Umbilical cord (tissue), 2 donors: ENCODE measurements at places on chromosomes 7 and 10. TPM values are rescaled to one million over a fixed set of nuclear protein-coding genes. Genes with fewer than 3 reads are reported as not detected.

FAM25C gene
- total RNA-seq = not detected

SLC39A12 gene
- not detected for total RNA-seq

ZNF518A gene
- total RNA-seq = 41.4 TPM

AEBP1 gene
- 77.0 TPM for total RNA-seq

CRYGN gene
- not detected for total RNA-seq

DNA sequence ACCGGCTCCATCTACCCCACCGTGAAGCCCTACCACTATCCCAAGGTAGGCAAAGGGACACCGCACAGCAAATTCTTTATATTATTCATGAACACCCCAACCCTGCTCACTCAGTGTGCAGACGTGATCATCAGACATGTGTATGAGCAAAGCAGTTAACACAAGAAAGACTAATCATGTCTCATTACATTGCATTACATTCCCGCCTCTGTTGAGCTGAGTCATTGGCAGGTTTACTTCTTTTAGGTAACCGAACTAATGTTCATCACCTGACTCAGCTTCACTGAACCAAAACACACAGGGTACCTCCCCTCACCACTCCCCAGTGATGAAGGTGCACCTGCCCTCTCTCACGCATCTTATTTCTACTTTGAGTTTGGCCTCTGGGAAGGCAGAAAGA is 233.4 kb downstream of the PAXIP1 start:
- DNase-seq = no peak

CDK1 gene
- total RNA-seq = 19.3 TPM

DNA sequence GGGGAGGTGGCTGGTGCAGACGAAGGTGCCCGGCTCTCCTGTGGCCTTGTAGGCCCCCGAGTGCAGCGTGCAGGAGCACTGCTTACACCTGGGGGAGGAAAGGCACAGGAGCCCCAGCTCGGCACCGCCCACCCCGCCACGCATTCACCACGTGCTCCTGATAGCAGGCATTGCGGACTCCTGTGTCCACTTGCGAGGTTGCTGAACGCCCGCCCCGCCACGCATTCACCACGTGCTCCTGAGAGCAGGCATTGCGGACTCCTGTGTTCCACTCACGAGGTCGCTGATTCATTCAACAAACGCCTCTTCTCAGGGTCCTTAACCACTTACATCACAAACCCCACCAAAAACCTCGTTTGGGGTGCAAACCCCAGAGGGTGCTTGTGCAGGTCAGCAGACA is 13.9 kb downstream of the MICALL2 start:
- no peak for DNase-seq

GRCh38 chr10:17216217-17216900 is 11.7 kb upstream of the VIM start:
- DNase-seq = peak; percentile 80

PNLIPRP2 gene
- total RNA-seq = not detected

- no peak for DNase-seq
Measured at GRCh38 chr10:19656420-19657042, 159.7 kb upstream of the PLXDC2 start.

DNA sequence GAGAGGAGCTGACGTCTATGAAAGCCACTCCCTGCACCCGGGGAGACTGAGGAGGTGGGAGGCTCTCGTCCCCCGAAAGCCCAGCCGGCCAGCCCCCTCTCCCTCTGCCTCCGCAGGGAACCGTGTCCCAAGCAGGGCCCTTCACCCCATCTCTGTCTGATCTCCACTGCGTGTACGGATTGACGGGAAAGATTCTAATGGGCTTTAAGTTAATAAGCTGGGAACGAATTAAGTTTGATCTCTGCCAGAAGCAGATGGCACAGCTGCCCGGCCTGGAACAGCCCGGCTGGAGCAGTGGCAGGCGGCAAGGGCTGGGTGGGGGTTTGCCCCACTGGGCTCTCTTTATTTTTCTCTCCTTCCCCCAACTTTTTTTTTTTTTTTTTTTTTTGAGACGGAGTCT is 6.1 kb upstream of the SLC29A4 start:
- DNase-seq = no peak

DNA sequence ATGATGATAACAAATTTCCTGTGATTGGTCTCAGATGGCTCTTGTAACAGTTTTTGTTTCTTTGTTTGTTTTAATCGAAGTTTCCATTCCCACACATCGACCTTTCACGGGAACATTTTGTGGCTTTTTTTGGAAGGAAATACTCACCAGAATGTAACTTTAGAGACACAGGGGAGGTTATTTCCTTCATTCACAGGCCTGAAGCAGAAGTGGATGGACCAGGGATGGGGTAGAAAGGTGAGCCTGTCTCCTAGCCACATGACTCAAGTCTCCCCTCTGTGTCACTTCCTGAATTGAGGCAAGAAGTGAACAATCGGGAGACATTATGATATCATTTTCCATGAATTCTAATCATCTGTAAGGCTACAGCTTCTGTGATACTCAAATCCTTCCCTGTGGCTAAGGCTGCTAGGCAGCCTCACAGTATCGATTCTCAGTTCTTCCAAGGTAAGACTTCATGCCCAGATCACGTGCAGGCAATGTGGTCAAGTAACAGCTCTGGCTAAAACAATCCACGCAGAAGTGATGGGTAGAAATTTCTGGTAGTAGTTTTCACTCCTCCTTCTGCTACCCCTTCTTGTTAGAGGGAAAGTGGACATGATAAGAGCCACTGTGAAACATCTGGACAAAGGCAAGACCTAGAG is 203.9 kb upstream of the NEBL start:
- no peak for DNase-seq

HHEX gene
- total RNA-seq = 2.4 TPM

DNA sequence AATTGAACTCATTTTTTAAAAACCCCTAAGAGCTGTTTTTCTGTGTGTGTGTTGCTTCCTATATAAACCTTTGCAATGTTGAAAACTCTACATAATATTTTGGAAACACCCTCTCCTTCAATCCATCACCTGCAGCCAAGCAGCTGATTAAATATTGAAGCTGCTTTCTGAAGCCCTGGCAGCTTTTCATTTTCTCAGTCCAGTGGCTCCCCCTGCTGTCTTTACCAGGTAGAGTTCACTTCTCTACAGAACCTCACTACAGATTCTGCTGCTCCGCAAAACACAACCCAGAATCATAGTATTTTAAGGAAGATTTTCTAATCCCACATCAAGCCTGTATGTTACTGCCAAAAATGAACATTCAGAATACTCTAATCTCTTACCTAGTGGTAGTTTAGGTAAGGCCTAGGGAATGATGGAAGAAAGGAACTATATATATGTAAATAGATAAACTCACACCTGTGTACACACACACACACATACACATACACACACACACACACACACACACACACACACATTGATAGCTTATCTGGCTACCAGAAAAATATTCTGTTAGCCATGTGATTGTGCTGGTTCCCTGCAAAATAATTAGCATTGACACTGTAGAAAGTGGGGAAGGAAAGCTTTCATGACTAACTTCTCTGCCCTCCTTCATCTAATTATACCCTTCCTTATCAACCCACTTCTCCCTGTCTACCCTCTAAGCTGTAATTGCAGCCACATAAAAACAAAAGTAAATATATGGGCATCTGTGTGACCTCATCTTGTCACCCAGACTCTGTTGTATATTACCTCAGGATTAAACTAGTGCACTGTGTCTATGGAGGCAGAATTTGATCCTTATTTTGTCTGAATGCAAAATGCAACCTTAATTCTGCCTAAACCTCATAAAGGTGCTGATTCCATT is 229.5 kb upstream of the FZD1 start:
- DNase-seq = peak; percentile 59

DNA sequence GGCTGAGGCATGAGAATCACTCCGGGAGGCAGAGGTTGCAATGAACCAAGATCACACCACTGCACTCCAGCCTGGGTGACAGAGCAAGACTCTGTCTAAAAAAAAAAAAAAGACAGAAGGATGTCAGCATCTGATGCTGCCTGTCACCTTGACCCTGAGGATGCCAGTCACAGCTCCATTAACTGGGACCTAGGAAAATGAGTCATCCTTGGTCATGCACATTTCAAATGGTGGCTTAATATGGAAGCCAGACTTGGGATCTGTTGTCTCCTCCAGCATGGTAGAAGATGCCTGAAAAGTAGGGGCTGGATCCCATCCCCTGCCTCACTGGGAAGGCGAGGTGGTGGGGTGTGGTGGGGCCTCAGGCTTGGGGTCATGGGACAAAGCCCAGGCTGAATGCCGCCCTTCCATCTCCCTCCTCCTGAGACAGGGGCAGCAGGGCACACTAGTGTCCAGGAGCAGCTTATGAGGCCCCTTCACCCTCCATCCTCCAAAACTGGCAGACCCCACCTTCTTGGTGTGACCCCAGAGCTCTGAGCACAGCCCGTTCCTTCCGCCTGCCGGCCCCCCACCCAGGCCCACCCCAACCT is 1.3 kb downstream of the NOS3 start:
- DNase-seq = no peak

SYT15B gene
- 8.2 TPM for total RNA-seq

GRCh38 chr10:3897156-3897555 is 112.1 kb upstream of the KLF6 start:
- no peak for DNase-seq

GRCh38 chr7:24959735-24960485 is 20.1 kb downstream of the OSBPL3 start:
- no peak for DNase-seq

GRCh38 chr7:41699516-41699915 is 3.4 kb downstream of the INHBA start:
- peak; percentile 47 for DNase-seq

AZGP1 gene
- 9.9 TPM for total RNA-seq

- no peak for DNase-seq
Measured at GRCh38 chr10:131273476-131273875, 38.0 kb downstream of the TCERG1L start.

CDC14C gene
- 2.6 TPM for total RNA-seq

GRCh38 chr7:155583636-155584035 is 37.3 kb upstream of the CNPY1 start:
- DNase-seq = no peak

GRCh38 chr10:83541046-83541445 is 598.3 kb upstream of the GHITM start:
- no peak for DNase-seq

TUBB8 gene
- total RNA-seq = 0.24 TPM

DNA sequence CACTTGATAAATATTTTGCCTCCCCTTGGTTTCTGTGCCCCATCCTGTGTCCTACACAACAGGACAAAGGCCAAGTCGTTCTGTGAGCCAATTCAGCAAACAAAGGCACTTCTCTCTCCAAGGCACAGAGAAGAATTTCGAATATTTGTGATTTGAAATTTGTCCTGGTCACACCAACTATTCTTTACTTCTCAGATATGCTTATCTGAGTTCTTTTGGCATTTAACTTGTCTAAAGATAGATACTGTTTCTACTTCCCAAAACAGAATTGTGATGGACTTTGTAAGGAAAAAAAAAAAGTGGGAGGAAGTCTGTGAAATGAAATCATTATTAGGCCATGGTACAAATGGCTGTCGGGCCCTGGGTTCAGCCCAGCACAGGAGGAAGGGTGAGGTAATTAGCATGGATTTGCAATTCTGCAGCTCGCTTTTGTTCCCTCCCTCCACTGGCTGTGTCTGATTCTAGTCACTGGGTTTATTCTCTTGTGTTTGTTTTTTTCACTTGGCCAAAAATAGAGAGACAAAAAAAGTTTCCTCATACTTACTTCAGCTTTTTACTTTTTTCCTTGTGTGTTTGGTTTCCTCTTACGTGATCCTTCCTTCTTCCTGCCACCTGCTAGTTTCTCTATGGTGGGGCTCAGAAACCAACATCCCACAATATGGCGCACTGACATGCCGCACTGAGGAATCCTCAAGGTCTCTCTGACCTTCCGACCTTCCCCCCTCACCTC is 108.2 kb upstream of the MKLN1 start:
- peak; percentile 43 for DNase-seq

ADAMTS14 gene
- 2.9 TPM for total RNA-seq

DNA sequence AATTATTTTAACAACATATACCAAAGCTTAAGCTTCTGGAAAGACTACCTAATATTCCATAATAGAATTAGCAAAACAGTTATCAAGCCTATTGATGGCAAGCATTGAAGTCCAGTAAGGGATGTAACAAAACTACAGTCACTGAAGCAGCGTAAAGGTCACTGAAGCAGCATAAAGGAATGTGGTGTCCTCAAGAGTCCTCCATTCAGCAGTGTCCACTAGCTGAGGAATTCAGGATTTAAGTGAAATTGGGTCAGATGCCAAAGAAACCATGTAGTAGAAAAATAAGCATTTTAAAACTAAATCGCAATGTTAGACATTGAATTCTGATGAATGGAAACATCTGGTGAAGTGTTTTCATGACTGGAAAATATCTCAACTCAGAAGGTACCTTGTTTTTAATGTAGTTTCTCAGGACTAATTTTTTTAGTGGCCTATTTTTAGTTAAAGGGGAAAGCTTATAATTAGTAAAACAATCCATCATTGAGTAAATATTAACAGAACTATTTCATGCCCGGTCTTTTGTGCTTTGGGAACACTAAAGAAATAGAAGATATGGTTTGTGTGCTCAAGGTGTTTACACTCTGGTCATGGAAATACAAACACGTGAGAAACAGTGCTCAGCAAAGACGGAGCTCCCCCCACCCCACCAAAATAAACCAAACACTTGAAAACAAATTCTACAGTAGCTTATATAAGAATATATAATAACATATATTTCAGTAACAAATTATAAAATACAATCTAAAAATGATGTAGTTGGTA is 121.4 kb downstream of the CDK14 start:
- DNase-seq = peak; percentile 8

DNA sequence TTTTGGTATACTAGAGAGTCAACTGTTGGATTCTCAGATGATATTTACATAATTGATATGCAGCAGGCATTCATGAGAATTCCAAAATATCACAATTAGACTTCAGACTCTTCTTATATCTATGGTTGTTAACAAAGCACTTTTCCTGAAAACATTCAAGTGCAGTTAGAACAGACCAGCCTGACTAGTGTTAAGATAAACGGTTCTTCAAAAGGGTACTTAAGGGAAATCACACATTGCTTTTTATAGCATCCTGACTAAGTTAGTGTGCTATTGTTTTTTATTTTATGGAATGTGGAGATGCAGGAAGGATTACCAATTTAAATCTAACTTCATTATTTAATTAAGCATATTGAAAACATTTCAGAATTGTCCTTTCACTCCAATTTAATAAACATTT is 405.1 kb downstream of the PLXDC2 start:
- DNase-seq = no peak

DNA sequence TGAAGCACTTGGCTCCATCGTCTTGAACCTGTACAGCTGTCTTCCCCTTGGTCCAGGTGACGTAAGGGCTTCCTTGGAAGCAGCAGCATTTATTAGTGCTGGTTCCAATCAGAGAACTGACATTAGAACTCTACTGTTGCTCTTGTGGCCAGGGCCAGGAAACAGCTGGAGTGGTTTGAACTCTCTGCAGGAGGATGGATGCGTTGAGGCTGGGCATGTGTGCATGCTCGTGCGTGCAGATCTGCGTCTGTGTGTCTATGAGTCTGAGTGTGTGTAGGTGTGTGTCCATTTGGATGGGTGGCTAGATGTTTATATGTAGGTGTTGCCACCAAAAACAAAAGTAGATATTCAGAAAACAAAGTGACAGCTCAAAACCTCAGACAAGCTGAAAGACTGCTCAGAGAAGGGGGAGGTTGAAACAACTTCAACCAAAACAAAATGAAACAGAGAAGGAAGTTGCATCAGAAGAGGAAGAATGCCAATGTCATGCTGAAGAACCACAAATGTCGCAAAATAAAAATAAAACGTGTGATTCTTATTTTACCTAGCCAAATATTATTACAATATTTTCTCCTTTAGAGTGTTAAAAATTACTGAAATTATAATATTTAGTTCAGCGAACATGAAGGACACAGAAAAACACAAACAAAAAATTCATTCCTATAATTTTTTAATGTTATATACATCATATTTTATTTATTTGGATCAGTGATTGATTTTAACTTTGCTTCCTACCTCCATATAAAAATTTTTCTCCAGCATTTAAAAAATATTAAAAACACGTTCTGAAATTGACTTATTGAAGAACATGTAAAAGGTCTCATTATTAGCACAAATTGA is 96.1 kb upstream of the MKLN1 start:
- no peak for DNase-seq
